Thymus (tissue), 14 donors: ENCODE measurements at places on chromosomes 13 and 19.

GRCh38 chr13:50914176-50914700, 4.6 kb downstream of the RNASEH2B start:
- DNase-seq = no peak

- DNase-seq = no peak
Measured at GRCh38 chr13:48901781-48902180, 73.9 kb upstream of the FNDC3A start.

DNA sequence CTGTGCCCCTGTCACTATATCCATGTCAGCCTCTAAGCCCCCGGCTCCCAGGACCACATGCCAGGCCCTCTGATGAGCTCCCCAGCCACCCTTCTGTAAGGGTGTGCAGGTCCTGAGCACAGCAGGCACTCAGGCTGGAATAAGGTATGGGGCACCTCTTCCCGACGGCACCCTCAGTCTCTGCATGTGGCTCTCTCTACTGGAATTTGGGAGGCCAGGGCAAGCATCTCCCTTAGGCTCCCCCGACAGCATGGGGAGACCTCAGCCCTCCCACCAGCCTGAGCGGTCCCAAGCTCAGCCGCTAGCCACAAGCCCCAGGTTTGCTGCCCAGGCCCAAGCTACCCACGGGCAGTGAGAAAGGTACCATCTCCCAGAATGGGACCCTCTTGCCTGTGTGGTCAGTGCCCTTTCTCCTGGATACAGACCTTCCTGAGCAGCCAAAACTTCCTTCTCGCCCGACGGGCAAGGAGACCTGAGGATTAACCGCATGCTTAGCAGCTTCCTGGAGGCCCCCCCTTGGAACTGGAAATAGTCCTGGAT, 22.5 kb upstream of the C19orf12 start:
- DNase-seq = no peak

GRCh38 chr13:22505489-22505888, 675.3 kb upstream of the SGCG start:
- DNase-seq = no peak

GRCh38 chr13:99687723-99688397, 186.6 kb downstream of the TM9SF2 start:
- DNase-seq = no peak

DNA sequence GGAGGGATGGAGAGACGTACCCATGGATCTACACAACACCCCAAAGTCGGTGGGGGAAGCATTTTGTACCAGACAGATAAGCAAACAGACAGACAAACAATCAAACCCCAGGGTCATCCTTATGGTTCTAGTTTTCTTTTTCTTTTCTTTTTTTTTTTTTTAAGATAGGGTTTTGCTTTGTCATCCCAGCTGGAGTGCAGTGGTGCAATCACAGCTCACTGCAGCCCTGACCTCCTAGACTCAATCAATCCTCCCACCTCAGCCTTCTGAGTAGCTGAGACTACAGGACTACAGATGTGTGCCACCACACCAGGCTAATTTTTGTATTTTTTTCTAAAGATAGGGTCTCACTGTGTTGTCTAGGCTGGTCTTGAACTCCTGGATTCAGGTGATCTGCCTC, 17.9 kb upstream of the FBL start:
- DNase-seq = no peak
